ENCODE measurements at places on chromosomes 3 and 15. TPM values are rescaled to one million over a fixed set of nuclear protein-coding genes. Genes with fewer than 3 reads are reported as not detected.

Gene LDHAL6B
- not detected for total RNA-seq

Gene SKOR1
- 0.13 TPM for total RNA-seq

Gene CHDH
- 8.2 TPM for total RNA-seq

Gene GOLGA6L7
- total RNA-seq = not detected

Gene SNAPC5
- total RNA-seq = 28.9 TPM

Gene QTRT2
- total RNA-seq = 78.1 TPM

DNA sequence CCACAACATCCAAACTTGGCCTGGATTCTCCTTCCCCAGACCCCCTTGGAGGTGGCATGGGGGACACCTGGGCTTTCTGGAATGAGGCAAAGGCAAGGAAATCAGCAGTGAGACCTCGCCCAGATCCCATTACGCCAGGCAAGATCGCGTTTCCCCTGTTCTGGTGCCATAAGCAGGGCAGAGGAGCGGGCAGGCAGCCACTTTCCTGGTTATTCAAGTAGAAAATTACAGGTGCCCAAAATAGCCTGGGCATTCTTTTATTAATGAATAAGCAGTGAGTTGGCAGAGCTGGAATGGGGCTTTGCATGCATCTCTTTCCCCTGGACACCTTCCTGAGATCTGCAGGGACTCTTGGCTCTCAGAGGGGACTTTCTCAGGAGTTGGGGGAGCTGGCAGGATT, 31.5 kb upstream of the FAM107A start:
- no peak overlapping the region for H3K4me3 ChIP-seq
- H3K4me1 ChIP-seq = no peaks in the 10 kb centered on the region
- no peak for DNase-seq
- no peak overlapping the region for H3K27ac ChIP-seq
- H3K36me3 ChIP-seq = no peaks in the 10 kb centered on the region

DNA sequence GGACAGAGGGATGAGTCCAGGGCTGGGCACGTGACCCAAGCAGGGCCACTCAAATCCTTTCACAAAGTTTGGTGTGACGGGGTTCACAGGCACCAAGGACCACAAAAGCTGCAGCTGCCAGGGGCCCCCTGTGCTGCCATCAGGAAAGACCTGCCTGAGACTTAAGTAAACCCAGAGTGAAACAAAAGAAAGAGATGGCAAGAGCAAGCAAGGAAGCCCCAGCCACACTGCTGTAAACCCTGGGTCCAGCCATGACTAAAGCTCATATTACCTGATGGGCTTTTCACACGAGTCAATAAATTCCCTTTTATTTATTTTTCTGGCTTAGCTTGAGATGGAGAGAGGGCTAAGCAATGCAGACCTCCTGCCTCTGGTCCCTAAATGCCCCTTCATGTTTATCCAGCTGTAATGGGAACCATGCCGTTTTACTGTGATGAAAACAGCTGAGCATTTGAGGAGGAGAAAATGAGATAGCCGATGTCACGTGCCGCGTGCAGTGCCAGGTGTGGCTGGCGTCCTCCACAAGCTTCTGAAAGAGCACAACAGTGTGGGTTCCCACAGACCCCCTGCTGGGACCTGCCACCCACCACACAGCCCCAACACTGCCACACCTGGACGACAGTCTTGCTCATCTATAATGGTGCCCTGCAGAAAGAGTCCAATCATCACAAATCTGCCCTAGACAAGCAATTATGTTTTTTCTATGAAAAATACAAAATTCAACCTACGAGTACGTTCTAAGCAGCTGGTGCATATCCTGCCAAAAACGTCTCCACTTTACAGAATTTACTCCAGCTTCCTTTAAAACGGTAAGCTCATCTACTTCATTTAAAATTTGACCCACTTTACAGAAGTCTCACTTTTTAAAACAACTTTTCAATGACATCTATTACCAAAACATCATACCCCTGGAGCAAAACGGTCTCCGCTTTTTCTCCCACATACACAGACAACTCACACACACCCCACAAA, 34.2 kb downstream of the ADAMTS17 start:
- no peaks in the 10 kb centered on the region for H3K27me3 ChIP-seq
- H3K4me1 ChIP-seq = no peaks in the 10 kb centered on the region
- H3K27ac ChIP-seq = no peak overlapping the region
- no peak overlapping the region for H3K4me3 ChIP-seq

DNA sequence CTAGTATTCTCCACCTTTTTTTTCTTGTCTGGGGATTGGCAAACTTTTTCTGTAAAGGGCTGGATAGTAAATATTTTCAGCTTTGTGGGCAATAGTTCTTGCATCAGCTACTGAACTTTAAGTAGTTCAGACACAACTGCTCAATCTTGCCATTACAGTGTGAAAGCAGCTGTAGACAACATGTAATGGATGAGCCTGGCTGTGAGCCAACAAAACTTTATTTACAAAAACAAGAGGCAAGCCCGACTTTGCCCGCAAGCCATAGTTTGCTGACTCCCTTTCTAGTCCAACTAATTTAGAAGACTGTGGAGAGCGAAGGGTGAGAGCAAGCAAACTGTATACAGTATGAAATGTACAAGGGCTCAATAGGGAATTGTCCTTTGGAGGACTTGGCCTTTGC, 6.2 kb downstream of the FRMD4B start:
- H3K4me3 ChIP-seq = no peak overlapping the region
- H3K36me3 ChIP-seq = no peaks in the 10 kb centered on the region
- H3K27me3 ChIP-seq = no peaks in the 10 kb centered on the region
- DNase-seq = no peak
- no peak overlapping the region for H3K27ac ChIP-seq

GRCh38 chr3:102092617-102093466, 243.5 kb downstream of the NFKBIZ start:
- H3K4me3 ChIP-seq = no peak overlapping the region
- H3K4me1 ChIP-seq = no peaks in the 10 kb centered on the region
- DNase-seq = no peak
- H3K36me3 ChIP-seq = no peaks in the 10 kb centered on the region
- H3K27me3 ChIP-seq = no peaks in the 10 kb centered on the region
- H3K27ac ChIP-seq = no peak overlapping the region

DNA sequence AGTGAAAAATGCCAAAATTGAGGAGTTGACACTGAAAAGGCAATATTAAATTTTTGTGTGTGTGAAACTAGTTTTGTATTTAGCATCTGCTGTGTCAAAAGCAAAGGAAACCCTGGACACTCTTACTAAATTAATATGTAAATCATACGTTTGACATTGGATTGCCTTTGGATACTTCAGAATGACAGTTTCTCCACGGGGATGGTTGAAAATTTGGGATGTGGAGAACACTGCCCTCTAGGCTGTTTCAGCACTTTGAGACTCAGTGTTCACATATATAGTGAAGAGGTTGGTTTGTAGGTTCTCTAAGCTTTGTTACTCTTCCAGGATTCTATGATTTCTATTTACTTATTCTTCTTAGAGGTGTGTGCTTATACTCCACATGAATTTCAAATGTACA, 3.0 kb downstream of the ROBO2 start:
- no peak overlapping the region for H3K4me3 ChIP-seq
- peaks cover 5% of the 10 kb centered on the region for H3K27me3 ChIP-seq
- no peak for DNase-seq
- no peak overlapping the region for H3K27ac ChIP-seq
- no peaks in the 10 kb centered on the region for H3K36me3 ChIP-seq

- no peaks in the 10 kb centered on the region for H3K36me3 ChIP-seq
- no peak for DNase-seq
- no peaks in the 10 kb centered on the region for H3K27me3 ChIP-seq
- no peaks in the 10 kb centered on the region for H3K4me1 ChIP-seq
Measured at GRCh38 chr3:44132061-44132460, 109.6 kb upstream of the TOPAZ1 start.

GRCh38 chr3:166123576-166123975, 286.4 kb upstream of the BCHE start:
- no peak for DNase-seq
- no peaks in the 10 kb centered on the region for H3K27me3 ChIP-seq
- H3K36me3 ChIP-seq = no peaks in the 10 kb centered on the region
- no peak overlapping the region for H3K4me3 ChIP-seq

- no peaks in the 10 kb centered on the region for H3K36me3 ChIP-seq
- H3K4me3 ChIP-seq = no peak overlapping the region
- H3K27ac ChIP-seq = no peak overlapping the region
Measured at GRCh38 chr15:76440441-76440840, 103.9 kb downstream of the ISL2 start.

GRCh38 chr15:82566690-82567089, 26.4 kb upstream of the RPS17 start:
- H3K27me3 ChIP-seq = no peaks in the 10 kb centered on the region
- no peaks in the 10 kb centered on the region for H3K36me3 ChIP-seq
- no peak for DNase-seq

GRCh38 chr15:40095371-40096093, 13.1 kb downstream of the BMF start:
- H3K4me1 ChIP-seq = peaks cover 14% of the 10 kb centered on the region
- peaks cover 5% of the 10 kb centered on the region for H3K36me3 ChIP-seq
- no peak for DNase-seq
- no peak overlapping the region for H3K4me3 ChIP-seq
- no peaks in the 10 kb centered on the region for H3K27me3 ChIP-seq
- H3K27ac ChIP-seq = no peak overlapping the region

GRCh38 chr3:114417675-114418074, 123.8 kb downstream of the TIGIT start:
- H3K4me3 ChIP-seq = no peak overlapping the region
- H3K4me1 ChIP-seq = peaks cover 1% of the 10 kb centered on the region
- no peaks in the 10 kb centered on the region for H3K27me3 ChIP-seq
- no peak for DNase-seq
- no peaks in the 10 kb centered on the region for H3K36me3 ChIP-seq

GRCh38 chr15:58344213-58345070, 87.3 kb upstream of the LIPC start:
- H3K4me3 ChIP-seq = no peak overlapping the region
- H3K4me1 ChIP-seq = peaks cover 1% of the 10 kb centered on the region
- H3K27ac ChIP-seq = no peak overlapping the region
- no peaks in the 10 kb centered on the region for H3K27me3 ChIP-seq

- no peak overlapping the region for H3K27ac ChIP-seq
- H3K27me3 ChIP-seq = no peaks in the 10 kb centered on the region
- peaks cover 4% of the 10 kb centered on the region for H3K4me1 ChIP-seq
- DNase-seq = no peak
Measured at GRCh38 chr15:70605606-70606410, 157.6 kb downstream of the UACA start.

DNA sequence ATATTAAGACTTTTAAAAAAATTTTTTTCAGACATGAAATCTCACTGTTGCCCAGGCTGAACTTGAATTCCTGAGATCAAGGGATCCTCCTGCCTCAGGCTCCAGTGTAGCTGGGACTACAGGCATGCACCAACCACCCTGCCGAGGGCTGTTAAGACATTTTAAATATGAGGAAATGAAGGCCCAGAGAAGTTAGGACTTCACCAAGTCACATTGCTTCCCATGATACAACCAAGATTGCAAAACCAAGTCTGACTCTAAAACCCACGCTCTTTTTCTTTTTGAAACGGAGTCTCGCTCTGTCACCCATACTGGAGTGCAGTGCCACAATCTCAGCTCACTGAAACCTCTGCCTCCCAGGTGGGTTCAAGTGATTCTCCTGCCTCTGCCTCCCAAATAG, 28.0 kb downstream of the PTPN9 start:
- H3K4me3 ChIP-seq = no peak overlapping the region
- DNase-seq = no peak
- peaks cover 4% of the 10 kb centered on the region for H3K36me3 ChIP-seq
- no peaks in the 10 kb centered on the region for H3K27me3 ChIP-seq
- no peak overlapping the region for H3K27ac ChIP-seq

Data from H9 (cell line).